ENCODE measurements at places on chromosomes 5 and 9.

DNA sequence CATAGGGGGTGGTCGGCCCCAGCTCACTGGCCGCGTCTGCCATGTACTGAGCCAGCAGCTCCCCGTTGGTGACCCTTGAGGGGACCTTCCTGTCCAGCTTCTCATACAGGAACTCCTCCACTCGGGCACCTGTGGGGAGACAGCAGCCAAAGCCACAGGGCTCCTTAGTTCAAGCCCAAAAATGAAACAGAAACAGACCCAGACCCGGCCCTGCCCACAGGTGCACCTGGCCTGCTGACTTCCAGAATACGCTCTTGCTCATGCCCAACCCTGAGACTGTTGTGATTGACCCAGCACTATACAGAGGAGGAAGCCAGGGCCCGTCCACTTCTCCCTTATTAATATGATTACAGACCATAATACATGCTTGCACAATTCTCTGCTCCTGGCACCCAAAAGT lies 7.0 kb downstream of the SH3GLB2 start:
- DNase-seq, result no peak

- DNase-seq, result no peak
These were observed 1.0 kb upstream of the CORO2A start for GRCh38 chr9:98193336-98193944.

GRCh38 chr5:3597167-3598007 lies 1.8 kb downstream of the IRX1 start:
- DNase-seq, result no peak

GRCh38 chr5:53071738-53072137 lies 37.8 kb downstream of the MOCS2 start:
- DNase-seq, result no peak

DNA sequence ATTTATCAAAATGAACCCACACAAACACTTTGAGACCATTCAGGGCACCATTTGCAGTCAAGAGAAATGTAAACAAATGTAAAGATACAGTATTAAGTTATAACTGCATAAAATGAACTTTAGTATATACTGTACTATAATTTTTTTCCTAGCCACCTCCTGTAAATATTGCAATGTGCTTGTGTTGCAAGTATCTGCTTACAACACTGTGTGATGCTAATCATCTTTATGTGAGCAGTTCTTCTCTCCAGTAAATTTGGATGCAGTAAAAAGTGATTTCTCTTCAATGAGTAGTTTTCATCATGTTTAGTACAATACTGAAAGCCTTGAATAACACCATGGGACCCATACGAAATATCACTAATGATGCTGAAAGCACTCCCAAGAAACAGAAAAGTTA lies 9.4 kb downstream of the G3BP1 start:
- no peak for DNase-seq

Measured in stimulated activated CD4-positive, alpha-beta T cell treated with anti-CD3 and anti-CD28 coated beads, Interleukin-15, amount 100 ng/mL, for 24 hours (primary cell).